ENCODE measurements at places on chromosomes 3 and 15.

DNA sequence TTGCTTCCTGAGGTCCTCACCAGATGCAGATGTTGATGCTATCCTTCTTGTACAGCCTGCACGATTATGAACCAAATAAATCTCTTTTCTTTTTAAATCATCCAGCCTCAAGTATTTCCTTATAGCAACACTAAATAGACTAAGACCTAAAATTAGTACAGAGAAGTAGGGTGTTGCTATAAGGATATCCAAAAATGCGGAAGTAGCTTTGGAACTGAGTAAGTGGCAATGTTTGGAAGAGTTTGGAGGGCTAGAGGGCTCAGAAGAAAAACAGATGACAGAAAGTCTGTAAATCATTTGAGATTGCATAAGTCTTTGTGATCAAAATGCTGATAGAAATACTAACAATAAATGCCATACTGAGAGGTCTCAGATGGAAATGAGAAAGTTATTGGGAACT is 894.9 kb downstream of the DIPK2A start:
- peak; percentile 74 for DNase-seq

DNA sequence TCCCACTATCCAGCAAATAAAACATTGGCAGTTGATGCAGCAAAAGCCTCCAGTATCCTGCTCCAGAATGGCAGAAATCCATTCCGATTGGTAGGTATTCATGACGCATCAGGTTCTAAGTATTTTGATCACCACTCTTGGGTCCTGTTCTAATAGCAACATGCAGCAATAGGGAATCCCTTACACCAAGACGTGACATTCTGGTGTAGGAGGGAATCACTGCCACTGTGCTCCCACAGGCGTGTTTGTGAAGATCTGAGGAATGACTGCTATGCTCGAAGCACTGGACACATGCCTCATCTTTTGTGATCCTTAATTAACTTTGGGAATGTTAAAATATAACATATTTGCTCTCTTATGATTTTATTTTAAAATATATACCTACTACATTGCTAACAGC is 552.9 kb downstream of the MECOM start:
- peak; percentile 22 for DNase-seq

- no peak for DNase-seq
These were observed 51.5 kb upstream of the TMEM158 start for GRCh38 chr3:45277636-45278035.

DNA sequence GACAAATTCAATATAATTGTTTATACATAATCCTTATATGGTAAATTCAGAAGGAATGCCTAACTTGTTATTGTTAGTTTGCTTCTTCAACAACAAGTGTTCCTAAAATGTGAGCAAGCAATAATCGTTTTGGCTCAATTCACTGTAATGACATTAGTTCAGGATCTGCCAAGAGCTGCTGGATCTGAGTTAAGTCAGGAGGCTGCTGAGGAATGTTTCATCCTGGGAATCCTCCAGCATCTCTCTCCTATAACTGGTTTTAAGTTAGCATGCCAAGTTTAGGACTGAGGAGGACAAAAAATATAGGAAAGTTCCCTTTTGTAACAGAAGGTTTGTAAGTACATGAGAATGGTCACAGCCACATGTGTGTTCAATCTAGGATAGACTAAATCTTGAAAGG is 4.9 kb upstream of the GTF2A2 start:
- DNase-seq, result no peak

DNA sequence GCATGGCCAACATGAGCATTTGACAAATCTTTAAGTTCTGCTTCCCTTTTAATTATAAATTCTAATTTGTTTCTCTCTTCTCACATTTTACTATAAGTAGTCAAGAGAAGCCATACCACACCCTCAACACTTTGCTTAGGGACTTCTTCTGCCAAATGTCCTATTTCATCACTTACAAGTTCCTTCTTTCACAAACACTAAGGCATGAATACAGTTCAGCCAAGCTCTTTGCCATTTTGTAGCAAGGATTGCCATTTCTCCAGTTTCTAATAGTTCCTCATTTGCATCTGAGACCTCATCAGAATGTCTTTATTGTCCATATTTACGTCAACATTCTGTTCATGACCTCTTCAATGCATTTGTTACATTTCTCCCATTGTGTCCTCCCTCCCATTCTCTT is 29.4 kb downstream of the SLC22A14 start:
- no peak for DNase-seq

DNA sequence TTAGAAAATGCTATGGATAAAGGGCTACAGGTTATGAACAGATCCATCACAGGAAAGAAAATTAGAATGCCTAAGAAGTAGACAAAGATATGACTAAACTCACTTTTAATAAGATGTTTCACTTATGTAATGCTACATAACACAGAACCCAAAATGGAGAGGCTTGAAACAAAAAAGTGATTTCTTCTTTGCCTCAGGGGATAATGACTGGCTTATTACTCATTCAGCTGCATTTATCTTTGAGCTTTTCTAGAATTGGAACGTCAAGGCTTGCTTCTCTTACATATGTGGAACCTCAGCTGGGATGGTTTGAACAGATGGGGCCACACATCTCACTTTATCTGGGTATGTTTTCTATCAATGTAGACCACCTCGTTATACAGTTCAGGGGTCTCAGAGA is 120.6 kb upstream of the EPHA3 start:
- peak; percentile 80 for DNase-seq

DNA sequence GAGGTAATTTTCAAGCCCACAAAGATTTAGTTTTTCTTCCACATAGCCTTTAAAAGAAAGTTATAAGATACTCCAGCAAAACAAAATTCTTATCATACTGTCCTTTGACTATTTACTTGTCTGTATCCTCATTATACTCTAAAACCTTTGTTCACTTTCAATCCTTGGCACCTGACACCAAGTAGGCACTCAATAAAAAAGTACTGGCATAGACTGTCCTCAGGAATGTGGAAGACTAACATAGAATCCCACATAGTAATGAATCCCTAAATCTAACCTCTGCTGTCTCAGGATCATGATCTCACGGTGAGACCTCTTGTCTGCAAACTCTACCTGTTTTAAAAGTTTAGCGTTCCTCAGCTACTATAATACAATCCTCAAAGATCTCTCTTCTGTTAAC is 21.6 kb downstream of the PHC3 start:
- no peak for DNase-seq

DNA sequence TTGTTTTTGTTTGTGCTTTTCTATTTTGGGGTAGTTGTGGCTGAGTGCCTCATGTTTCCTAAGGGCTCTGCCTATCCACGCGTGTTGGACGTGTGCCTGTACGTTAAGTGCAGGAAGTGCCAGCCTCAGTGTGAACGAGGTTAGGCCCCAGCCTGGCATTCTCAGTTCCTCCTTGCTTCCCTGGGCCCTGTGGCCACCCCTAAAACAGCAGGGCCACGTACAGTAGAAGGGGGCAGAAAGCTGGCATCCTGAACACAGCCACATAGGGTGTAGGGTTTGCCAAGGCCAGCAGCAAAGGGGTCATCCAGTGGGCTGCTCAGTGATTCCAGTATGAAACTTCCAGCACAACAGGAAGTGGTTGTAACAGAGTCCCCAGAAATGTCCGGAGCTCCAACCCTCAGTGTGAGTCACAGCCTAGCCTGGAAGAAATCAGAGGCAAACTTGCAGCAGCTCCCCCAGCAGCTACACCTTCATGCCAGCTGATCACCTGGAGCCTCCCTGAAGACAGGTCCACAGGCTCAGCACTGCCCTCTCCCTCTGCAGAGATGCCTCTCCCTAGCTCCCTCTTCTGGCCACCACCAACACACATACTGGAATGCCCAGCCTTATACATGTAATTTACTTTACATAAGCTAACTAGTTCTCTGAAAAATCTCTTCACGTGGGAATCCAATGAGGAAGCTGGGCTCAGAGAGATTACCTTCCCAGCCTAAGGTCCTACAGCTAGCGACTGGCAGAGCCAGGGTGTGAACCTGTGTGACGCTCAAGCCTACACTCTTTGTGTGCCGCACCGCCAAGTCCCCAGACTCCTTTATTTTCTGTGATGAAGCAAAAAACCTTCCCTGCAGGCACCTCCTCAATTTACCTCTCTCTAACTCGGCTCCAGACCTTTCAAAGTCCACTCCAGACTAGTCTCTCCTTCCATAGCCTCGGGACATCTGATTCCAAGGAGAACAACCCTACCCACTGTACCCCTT is 26.6 kb downstream of the ILDR1 start:
- DNase-seq, result peak; percentile 66

DNA sequence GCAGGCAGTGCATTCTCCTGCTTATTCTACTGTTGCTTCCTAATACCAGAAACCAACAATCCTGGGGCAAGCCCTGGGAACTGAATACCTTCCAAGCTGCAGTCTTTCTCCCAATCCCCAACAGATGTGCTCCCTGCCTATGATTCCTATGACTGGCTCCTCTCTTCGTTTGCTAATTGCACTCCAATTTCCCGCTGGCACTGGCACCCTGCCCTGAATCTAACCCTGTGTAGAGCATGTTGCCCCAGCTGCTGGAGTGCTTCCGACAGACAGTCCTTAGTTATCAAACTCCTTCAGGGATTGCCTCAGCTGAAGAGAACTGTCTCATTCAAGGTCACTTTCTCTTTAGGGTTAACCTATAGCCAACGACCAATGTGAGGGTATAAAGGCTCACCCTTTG is 214.1 kb downstream of the NECTIN3 start:
- DNase-seq, result no peak

GRCh38 chr3:45123030-45123429 is 23.1 kb downstream of the CDCP1 start:
- peak; percentile 55 for DNase-seq

DNA sequence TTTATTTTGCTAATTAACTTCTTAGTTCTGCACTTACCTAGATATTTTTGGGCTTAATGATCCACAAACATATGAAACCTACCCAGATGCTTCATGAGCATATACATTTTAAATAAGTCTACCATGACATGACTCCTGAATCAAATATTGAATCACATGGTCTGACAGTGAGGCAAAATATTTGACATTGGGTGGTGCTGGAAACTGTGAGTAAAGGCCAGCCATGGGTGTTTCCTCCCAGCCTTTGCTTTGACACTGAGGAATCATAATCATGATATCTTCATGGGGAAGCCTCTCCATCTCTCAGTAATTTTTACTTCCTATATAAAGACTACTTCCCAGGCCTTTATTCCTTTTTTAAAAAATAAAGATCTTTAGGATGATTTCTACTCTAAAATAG is 22.8 kb upstream of the SSR3 start:
- DNase-seq, result peak; percentile 52

GRCh38 chr3:21830541-21830940 is 79.5 kb upstream of the ZNF385D start:
- no peak for DNase-seq

DNA sequence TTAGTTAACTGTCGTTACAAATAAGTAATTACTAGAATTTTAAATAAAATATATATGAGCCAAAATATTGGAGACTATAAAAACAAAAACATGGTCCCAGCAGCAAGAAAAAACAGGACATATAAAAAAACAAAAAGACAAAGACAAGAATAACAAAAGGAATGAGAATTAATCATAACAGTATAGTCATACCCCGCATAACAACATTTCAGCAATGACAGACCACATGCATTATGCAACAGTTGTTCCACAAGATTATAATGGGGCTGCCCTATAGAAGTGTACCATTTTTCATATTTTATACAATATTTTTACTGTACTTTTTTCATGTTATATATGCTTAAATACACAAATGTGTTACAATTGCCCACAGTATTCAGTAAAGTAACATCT is 5.6 kb downstream of the HLTF start:
- peak; percentile 74 for DNase-seq

GRCh38 chr3:49199239-49199899 is 28.0 kb downstream of the KLHDC8B start:
- DNase-seq, result peak; percentile 91

GRCh38 chr3:52349611-52350395 is 33.7 kb downstream of the DNAH1 start:
- no peak for DNase-seq

DNA sequence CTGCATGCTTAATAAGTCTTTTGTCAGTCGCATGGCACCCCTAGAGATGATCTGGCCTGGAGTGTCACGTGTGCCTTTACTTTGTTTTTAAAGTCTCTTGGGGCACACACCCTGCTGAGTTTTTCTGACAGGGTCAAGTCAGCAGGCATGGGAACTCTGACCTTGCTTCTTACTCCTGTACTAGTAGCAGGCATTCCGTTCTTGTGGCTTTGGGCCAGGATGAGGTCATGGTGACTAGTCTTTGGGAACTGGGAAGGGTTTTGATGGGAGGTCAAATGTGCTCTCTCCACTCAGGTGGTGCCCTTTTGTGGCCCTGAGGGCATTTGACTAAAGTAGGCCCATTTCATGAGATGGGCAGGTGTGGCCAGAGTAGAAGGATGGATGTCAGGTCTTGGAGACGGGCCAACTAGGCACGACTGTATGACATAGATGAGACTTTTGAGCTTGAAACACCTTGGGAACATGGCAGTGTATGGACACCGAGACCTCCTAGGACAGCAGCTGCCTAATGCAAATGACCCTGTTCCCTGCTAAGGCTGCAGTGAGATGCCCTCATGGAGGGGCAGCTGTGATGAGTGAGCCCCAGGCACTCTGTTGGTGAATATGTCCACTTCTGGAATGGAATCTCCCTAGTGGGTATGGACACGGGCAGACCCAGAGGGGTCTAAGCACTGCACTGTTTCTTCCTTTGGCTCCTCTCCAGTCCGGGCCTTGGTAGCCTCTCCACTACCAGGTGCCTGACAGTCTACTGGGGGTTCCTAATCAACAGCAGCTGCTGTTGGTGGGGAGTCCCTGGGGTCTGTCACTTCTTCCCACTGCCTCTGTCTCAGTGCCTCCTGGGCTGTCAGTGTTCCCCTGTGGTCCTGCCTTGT is 16.4 kb downstream of the SRPRB start:
- peak; percentile 20 for DNase-seq

DNA sequence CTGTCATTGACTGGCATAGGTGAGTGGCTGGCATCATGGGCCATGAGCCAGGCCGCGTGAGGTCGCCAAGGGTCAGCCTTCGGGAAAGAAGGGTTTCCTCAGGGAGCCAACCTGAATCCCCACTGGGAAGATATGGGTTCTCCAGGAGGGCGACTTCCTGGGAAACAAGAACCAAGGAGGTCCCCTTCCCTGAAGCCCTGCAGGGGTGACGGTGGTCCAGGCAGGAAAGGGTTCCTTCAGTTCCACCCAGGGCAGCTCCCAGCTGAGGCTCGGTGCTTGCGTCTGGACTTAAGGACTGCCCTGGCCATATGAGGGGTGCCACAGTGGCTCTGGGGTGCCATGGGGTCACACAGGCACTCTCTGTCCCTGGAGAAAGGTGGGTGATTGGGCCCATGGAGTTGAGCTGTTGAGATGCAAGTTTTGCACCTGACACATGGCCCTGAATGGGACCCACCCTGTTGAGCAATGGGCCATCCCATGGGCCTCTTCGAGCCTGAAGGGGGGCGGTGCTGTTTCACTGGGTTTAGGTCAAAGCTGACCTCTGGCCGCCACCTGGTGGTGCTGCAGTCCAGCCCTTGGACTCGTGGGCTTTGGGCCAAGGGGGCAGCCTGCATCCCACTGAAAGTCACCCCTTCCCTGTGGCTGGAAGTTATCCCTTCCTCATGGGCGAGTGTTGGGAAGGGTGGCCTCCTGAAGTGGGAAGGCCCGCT is 228.1 kb downstream of the SNRPN start:
- DNase-seq, result no peak

DNA sequence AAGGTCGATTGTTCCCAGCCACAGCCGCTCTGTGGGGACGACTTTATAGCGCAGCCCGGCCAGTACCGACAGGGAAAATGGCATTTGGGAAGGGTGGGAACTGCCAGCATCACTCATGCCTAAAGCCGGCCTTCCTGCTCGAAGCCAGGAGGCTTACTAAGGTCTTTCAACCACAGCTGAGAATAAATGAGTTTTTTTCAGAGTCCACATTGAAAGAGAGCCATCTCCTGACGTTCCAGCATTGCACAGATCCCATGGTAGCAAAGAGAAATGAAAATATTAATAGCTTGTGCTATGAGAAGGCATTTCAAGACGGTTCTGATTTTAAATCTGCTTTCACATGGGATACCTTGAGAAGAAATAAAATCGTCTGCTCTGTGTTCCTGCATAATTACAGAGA is 230.2 kb upstream of the IGF1R start:
- no peak for DNase-seq

Measured in fibroblast of skin of scalp (primary cell).